HuH-7.5 (cell line): ENCODE measurements at places on chromosomes 6 and 20.
A peak's percentile ranks its signal among the peaks of the same experiment; 100 is the strongest.

- peak; percentile 51 for DNase-seq
Measured at GRCh38 chr20:34022151-34022838, 28.6 kb downstream of the RALY start.

- no peak for DNase-seq
Measured at GRCh38 chr20:57838670-57839151, 128.9 kb upstream of the PMEPA1 start.

DNA sequence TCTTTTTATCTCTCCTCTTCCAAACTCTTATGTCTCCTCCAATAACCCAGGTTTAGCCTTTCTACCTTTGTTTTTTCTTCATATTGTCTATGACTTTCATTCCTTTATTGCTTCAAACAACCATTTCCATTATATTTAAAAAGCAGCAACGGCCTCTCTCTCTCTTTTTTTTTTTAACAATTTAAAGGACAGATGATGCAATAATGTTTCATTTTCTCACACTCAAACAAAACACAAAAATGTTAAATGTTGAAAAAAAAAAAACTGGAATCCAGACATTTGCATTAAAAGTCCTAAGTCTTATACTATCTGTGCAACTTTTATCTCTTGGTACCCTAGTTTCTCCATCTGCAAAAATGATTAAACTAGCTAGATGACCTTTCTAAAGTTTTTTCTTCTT, 105.8 kb downstream of the LMBRD1 start:
- no peak for DNase-seq

- DNase-seq: no peak
Measured at GRCh38 chr6:111747396-111747795, 125.9 kb downstream of the FYN start.

DNA sequence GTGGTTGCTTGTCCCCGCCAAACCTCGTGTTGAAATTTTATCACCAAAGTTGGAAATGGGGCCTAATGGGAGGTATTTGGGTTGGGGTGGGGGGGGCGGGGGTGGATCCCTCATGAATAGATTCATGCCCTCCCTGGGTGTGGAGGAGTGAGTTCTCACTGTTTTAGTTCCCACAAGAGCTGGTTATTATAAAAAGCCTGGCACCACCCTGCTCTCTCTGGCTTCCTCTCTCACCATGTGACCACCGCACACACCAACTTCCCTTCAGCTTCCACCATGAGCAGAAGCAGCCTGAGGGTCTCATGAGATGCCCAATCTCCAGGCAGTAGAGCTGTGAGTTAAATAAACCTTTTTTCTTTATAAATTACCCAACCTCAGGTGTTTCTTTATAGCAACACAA, 111.3 kb downstream of the PRDM1 start:
- DNase-seq: no peak

GRCh38 chr6:127900935-127901334, at the start of gene THEMIS:
Gene THEMIS, minus strand, starts transcription at chr6:127901058. Its CDS starts 126 bp downstream, at chr6:127900932.
- no peak for DNase-seq

DNA sequence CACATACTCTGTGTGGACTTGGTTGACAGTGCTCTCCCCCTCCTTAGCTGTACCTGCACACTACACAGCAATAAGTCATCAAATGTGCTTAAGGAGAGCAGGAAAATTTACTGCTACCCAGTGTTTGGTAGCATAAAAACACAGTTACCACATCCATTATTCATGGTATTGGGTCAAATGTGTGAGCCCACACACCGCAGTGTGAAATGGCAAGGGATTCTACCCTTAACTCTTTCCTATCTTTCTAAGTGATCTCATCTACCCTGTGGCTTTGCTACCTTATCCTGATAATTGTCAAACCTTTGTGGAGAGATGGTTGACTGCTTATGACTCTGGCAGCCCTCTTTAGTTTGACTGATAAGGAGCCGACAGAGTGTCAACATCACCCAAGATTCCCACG, 47.6 kb downstream of the STX11 start:
- no peak for DNase-seq
